Peyer's patch (tissue), 4 donors: ENCODE measurements at places on chromosomes 5 and 9.

- H3K4me3 ChIP-seq = no peak overlapping the region
- no peaks in the 10 kb centered on the region for H3K4me1 ChIP-seq
- no peak for DNase-seq
- H3K27me3 ChIP-seq = no peaks in the 10 kb centered on the region
- H3K27ac ChIP-seq = no peak overlapping the region
Observed at GRCh38 chr5:153670101-153670500, 179.6 kb downstream of the GRIA1 start.

GRCh38 chr5:53167836-53168235 lies 58.3 kb upstream of the MOCS2 start:
- H3K4me3 ChIP-seq = no peak overlapping the region
- no peak for DNase-seq
- no peaks in the 10 kb centered on the region for H3K4me1 ChIP-seq
- H3K27ac ChIP-seq = no peak overlapping the region

DNA sequence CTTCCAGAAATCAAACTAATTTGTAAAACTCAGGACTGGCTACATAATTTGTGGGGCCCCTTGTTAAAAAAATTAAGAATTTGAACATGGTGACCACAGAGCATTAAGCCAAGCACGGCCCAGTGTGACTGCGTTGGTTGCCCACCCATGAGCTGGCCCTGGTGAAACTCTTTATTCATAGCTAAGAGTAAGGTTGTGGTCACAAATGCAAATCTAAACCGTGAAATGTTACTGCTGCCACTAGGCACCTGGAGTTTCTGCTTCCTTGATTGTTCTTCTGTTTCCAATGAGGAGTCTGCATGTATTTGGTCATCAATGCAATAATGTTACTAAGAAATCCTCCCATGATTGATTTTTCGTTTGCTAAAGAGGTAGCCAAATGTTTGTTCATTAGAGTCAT lies 4.2 kb downstream of the GCNT1 start:
- no peaks in the 10 kb centered on the region for H3K27me3 ChIP-seq

GRCh38 chr9:83231039-83231438 lies 168.1 kb upstream of the RASEF start:
- no peak overlapping the region for H3K4me3 ChIP-seq
- no peaks in the 10 kb centered on the region for H3K36me3 ChIP-seq
- DNase-seq = no peak
- H3K4me1 ChIP-seq = no peaks in the 10 kb centered on the region
- H3K27ac ChIP-seq = no peak overlapping the region

DNA sequence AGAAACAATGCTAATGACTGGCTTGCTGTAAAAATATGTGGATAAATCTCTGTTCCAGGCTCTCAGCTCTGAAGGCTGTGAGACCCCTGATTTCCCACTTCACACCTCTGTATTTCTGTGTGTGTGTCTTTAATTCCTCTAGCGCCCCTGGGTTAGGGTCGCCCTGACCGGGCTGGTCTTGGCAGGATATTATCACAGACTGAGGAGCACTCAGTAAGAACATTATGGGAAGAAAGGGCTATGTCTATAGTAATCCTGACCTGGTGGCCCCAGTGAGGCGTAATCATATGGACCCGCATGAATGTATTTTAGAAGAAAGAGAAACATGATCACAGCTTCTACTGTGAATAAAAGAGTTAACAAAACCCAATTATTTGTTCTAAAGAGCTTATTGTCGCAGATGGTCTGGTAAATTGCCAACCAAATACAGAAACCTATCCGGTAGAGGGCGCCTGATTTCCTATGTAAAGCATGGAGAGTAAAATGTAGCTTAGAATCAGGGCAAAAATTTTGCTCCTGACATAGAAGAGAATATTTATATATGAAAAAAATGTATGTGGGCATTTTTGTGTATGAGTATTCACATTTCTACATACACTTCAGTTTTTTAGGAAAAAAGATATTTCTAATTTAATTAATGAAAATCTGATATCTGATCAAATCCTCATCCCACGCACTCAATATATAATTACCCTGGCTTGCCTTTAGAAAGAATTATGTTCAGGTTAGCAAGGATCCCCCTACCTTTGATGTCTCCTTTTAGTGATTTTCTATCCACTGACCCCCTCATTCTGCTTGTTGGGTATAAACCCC lies 5.8 kb upstream of the IFNA1 start:
- H3K4me1 ChIP-seq = no peaks in the 10 kb centered on the region
- no peak overlapping the region for H3K4me3 ChIP-seq
- H3K27me3 ChIP-seq = no peaks in the 10 kb centered on the region
- DNase-seq = no peak
- H3K27ac ChIP-seq = no peak overlapping the region
- no peaks in the 10 kb centered on the region for H3K36me3 ChIP-seq

- peak; percentile 44 for DNase-seq
- H3K36me3 ChIP-seq = no peaks in the 10 kb centered on the region
- H3K27ac ChIP-seq = no peak overlapping the region
- no peak overlapping the region for H3K4me3 ChIP-seq
Observed at GRCh38 chr5:178324481-178325310, 92.1 kb upstream of the PHYKPL start.

- no peaks in the 10 kb centered on the region for H3K36me3 ChIP-seq
- DNase-seq = no peak
- H3K27me3 ChIP-seq = no peaks in the 10 kb centered on the region
- H3K27ac ChIP-seq = no peak overlapping the region
- H3K4me3 ChIP-seq = no peak overlapping the region
- H3K4me1 ChIP-seq = no peaks in the 10 kb centered on the region
Observed at GRCh38 chr5:22541037-22541436, 312.1 kb downstream of the CDH12 start.

- H3K27ac ChIP-seq = no peak overlapping the region
- no peaks in the 10 kb centered on the region for H3K4me1 ChIP-seq
- H3K36me3 ChIP-seq = no peaks in the 10 kb centered on the region
Observed at GRCh38 chr9:111176511-111176910, 138.2 kb upstream of the LPAR1 start.

GRCh38 chr5:72018143-72018803 lies 89.0 kb upstream of the MAP1B start:
- H3K4me3 ChIP-seq = no peak overlapping the region
- DNase-seq = peak; percentile 68
- H3K4me1 ChIP-seq = no peaks in the 10 kb centered on the region
- no peak overlapping the region for H3K27ac ChIP-seq

DNA sequence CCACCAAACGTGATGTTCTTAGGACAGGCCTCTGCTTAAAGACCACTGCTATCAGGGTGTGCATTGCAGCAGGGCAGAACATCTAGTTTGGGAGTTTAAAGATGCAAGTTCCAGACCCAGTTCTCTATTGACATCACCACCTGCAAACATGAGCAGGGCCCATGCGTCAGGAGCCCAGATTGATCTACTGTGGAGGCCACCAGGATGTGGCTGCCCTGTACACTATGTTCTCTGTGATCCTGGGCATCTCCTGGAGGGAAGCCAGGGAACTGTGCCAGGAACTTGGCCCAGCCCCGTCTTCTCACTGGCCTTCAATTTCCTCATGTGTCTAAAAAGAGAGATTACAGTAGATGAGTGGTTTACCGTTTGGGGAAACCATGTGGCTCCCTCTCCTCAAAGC lies 87.1 kb downstream of the PDE6A start:
- H3K27me3 ChIP-seq = no peaks in the 10 kb centered on the region
- no peaks in the 10 kb centered on the region for H3K4me1 ChIP-seq
- no peak overlapping the region for H3K4me3 ChIP-seq
- H3K27ac ChIP-seq = peak overlapping the region; percentile 50

DNA sequence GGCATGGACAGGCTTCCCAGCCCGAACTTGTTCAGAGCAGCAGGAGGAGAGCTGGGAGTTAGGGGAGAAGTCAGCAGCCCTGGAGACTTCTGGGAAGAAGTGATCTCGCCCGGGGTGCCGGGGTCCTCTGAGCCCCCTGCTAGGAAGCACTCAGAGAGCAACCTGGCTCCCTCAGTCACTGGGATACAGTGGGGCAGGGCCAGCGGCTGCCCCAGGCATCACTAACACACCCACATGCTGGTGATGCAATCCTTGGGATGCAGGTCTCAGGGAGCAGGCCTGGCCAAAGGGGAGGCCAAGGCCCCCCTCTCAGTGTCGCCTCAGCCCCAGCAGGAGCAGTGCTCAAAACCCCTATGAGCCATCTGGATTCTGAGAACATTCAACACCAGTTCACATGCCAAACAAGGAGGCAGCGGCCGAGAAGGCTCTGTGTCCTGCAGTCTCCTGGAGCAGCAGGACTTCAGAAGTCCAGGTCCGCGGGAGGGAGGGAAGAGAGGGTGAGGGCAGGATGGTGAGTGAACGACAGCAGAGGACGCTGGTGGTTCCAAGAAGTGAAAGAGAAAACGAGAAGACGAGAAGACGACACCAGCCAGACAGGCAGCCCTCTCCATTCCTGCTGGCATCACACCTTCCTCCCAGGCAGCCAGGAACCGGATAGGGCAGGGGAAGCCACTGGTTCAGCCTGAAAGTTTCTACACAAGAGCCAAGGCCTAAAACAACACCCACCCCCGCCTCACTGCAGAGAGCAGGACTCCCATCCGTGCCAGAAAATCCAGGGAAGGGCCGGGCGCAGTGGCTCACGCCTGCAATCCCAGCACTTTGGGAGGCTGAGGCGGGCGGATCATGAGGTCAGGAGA lies 2.3 kb downstream of the PNPLA7 start:
- no peaks in the 10 kb centered on the region for H3K27me3 ChIP-seq
- no peak for DNase-seq
- H3K4me1 ChIP-seq = peaks cover 15% of the 10 kb centered on the region
- H3K4me3 ChIP-seq = no peak overlapping the region
- no peaks in the 10 kb centered on the region for H3K36me3 ChIP-seq

DNA sequence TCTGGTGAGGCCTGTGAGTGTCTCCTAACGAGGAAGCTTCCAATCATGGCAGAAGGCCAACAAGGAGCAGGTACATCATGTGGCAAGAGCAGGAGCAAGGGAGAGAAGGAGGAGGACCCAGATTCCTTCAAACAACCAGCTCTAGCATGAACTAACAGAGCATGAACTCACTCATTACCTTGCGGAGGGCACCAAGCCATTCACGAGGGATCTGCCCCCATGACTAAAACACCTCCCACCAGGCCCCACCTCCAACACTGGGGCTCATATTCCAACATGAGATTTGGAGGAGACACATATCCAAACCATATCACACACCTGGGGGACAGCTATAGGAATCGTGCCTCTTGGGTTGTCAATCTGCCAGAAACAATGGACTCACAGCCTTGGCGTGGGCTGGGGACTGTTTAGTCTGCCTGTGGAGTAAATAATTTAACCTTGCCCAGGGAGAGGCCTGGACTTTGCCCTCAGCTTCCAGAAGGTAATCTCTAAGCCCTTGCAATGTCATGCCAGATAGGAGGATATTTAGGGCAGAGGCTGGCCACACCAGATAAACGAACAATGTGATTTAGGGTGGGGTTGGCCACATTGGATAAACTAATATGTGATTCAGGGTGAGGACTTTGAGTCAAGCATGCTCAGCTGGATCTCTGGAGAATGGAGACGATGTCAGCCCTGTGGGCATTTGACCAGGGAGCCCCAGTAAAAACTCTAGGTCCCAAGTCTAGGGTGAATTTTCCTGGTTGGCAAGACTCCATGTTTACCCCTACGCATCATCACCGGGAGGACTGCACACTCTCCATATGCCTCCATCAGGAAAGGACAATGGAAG lies 13.6 kb upstream of the VDAC1 start:
- H3K36me3 ChIP-seq = no peaks in the 10 kb centered on the region
- H3K4me3 ChIP-seq = no peak overlapping the region
- H3K27ac ChIP-seq = no peak overlapping the region
- peak; percentile 86 for DNase-seq

DNA sequence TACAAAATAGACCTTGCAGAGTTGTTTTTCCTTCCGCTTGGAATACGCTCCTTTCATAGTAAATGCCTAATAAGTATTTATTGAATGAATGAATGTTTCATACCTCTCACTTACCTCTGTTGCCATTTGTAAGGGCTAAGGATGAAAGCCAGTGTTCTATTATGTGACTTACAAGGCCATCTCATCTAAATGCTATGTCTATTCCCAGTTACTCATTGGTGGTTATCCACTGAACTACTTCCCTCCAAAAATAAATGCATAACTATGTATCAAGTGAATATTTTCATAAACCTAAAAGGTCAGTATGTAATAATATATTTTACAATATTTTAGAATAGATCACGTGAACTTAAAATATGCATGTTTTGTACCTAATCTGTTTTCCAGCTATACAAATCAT lies 670.5 kb upstream of the RGMB start:
- no peak overlapping the region for H3K27ac ChIP-seq
- no peak overlapping the region for H3K4me3 ChIP-seq
- no peaks in the 10 kb centered on the region for H3K4me1 ChIP-seq
- no peak for DNase-seq

DNA sequence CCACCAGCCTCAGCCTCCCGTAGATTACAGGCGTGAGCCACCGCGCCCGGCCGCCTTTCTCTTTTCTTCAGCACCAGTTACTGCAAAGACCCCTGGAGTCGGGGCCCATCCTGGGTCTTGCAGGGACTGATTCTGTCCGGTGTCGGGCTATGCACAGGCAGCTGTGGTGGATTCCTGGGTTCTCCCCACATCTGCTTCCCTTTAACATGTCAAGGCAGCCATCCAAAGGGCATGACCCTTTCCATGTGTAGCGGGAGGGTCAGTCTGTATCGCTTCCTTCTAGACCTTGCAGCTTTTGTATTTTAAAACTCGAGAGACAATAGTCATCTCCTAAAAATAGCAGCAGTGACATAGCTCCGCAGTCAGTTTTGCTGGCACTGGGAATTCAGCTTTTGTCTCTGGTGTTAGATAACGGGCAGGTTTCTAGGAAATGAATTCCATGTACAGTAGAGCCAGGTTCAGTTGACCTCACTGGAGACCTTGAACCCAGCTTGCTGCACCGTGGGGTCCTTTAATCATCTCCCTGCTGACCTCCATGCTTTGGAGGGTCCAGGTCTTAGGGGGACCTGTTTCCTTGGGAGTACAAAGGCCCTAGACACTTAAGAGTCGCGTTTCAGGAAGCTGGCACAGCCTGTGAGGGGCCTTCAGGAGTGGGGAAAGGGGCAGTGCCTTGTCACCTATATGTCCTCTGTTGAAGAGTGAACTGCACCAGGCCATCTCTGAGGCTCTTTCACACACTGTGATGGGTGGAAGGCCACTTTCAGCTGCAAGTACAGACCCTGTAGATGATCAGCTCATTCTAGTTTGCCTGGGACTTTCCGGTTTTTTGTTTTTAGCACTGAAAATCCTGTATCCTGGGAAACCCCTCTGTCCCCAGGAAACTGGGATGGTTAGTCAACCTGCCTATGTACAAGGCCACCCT lies 13.8 kb downstream of the ANKRD33B start:
- H3K27me3 ChIP-seq = no peaks in the 10 kb centered on the region
- H3K36me3 ChIP-seq = no peaks in the 10 kb centered on the region
- H3K4me1 ChIP-seq = peaks cover 13% of the 10 kb centered on the region

GRCh38 chr5:107598958-107599357 lies 71.8 kb downstream of the EFNA5 start:
- no peaks in the 10 kb centered on the region for H3K27me3 ChIP-seq
- H3K4me1 ChIP-seq = no peaks in the 10 kb centered on the region
- no peak overlapping the region for H3K27ac ChIP-seq
- H3K4me3 ChIP-seq = no peak overlapping the region
- no peak for DNase-seq

DNA sequence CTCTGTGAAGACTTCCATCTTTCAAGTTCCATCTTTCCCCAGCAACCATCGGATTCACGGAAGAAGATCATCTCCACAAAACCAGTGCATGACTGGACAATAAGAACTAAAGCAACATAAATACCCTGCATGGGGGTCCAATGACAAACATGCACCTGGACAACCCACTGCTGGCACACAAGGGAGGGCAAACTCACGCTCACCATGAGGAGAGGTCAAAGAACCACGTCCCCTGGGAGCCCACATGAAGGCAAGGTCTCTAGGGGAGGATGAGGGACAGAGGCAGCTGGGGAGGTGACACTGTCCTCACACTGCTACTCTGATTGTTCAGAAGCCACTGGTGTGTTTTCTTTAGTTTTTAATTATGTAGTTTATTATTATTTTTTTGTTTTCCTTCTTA lies 190.8 kb downstream of the MED10 start:
- no peak for DNase-seq
- H3K4me3 ChIP-seq = no peak overlapping the region
- no peaks in the 10 kb centered on the region for H3K4me1 ChIP-seq
- H3K27ac ChIP-seq = no peak overlapping the region
